ENCODE measurements at places on chromosomes 3 and 15.

DNA sequence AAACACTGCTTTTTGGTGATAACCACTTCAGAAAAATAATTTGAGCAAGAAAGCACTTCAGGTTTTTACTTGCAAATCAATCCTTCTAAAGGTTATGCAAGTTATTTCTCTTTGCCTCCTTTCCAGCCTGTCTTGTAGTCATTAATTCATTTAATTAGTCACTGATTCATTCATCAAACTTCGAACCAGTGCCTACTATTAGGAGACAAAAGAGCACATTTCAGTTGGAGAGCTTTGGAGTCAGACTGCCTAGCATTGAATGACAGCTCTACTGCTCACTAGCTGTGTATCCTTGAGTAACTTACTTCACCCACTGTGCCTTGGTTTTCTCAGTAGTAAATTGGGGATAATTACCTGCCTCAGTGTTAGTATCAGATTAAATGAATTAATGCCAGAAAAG, 14.9 kb upstream of the LRRC58 start:
- no peak for DNase-seq

DNA sequence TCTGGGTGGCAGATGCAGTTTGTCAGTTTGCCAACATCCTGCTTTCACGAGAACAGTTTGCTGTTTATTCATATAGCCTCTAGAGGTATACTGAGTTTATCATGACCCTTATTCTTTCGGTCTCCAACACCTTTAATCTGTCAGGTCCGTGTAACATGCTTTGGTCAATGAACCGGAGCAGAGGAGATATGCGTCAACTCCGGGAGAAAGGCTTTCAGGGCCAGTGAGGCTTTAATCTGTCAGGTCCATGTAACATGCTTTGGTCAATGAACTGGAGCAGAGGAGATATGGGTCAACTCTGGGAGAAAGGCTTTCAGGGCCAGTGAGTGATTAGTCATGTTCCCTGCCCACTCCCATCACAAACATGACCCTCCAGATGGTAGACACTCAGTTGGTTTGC, 16.9 kb upstream of the GPD1L start:
- DNase-seq = no peak

- DNase-seq = no peak
Measured at GRCh38 chr3:106206613-106207012, 337.8 kb upstream of the CBLB start.

GRCh38 chr15:101660005-101660404, 7.8 kb upstream of the TM2D3 start:
- no peak for DNase-seq

- no peak for DNase-seq
Measured at GRCh38 chr3:32237670-32238452, 619 bp upstream of the CMTM8 start.

- DNase-seq = no peak
Measured at GRCh38 chr3:24202071-24202470, 257.0 kb downstream of the NR1D2 start.

GRCh38 chr3:171813897-171814460, 3.7 kb upstream of the PLD1 start:
- no peak for DNase-seq

GRCh38 chr15:64640146-64640871, 135.1 kb downstream of the RBPMS2 start:
- DNase-seq = no peak

DNA sequence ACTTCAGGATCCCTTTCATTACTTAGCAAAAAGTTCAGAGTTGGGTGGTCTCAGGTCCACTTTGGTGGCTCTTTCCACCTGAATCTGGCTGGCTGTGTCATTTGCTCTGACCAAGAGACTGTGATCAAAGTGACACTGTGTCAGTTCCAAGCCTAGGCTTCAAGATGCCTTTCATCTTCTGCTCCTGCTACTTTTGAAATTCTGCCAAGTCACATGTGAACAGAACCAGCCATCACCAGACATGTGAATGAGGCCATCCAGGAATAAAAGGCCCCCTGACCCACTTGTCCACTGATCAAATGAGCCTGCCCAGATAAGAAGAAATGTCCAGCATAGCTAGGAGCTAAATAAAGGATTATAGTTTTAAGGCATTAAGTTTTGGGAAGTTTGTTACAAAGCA, 132.2 kb downstream of the OSBPL10 start:
- no peak for DNase-seq

All from stimulated activated CD8-positive, alpha-beta memory T cell treated with anti-CD3 and anti-CD28 coated beads, Interleukin-7, amount 100 ng/mL, for 24 hours (primary cell).